Activated T-cell treated with anti-CD3 and anti-CD28 coated beads, Interleukin-2, amount 50 U/mL, for 4 hours (primary cell): ENCODE measurements at places on chromosomes 1 and 21. TPM values are rescaled to one million over a fixed set of nuclear protein-coding genes. Genes with fewer than 3 reads are reported as not detected.

Gene SLC6A17
- total RNA-seq: 0.05 TPM

Gene SLAMF6
- total RNA-seq: 19.4 TPM

Gene SPATA21
- total RNA-seq: not detected

Gene S100A8
- total RNA-seq: not detected

Gene OR6N1
- total RNA-seq: not detected

Gene FCRL2
- total RNA-seq: 0.05 TPM

Gene EFHD2
- 80.0 TPM for total RNA-seq
